ENCODE measurements at places on chromosomes 2 and 18.
A peak's percentile ranks its signal among the peaks of the same experiment; 100 is the strongest.

GRCh38 chr2:149690825-149691224 lies 103.2 kb upstream of the MMADHC start:
- no peak for DNase-seq

DNA sequence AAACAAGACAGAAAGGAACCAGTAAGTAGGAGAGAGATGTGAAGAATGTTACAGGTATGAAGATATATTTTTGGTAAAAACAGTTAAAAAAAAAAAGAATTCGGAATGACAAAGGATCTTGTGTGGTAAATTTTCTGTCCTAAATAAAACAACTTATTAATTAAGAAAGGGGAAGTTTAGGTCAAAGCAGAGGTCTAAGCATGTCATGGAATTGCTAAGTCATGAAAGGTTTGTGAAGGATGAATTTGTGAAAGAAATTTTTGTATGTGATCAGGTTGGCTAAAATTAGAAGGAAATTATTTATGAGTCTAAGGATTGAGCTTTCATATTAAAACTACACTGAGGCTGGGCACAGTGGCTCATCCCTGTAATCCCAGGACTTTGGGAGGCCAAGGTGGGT lies 11.1 kb upstream of the ALPG start:
- no peak for DNase-seq

DNA sequence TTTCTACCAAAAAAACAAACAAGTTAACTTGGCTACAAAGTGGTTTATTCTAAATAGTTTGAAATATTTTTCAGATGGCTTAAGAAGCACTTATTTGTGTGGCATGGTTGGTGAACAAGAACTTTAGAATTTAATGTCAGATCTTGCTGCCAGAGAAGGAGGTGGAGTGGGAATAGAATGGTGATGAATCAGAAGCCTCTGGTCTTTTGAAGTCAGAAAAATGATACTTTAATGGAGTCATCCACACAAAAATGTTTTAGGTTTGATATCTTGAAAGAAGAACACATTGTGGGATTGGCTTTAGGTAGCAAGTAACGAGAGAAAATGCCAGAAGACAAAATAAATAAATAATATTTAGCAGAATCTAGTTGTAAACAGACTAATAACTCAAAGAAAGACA lies 243.1 kb upstream of the FANCL start:
- no peak for DNase-seq

GRCh38 chr18:70464343-70465114 lies 175.7 kb downstream of the SOCS6 start:
- DNase-seq: peak; percentile 79

GRCh38 chr2:217893440-217893839 lies 109.4 kb downstream of the TNS1 start:
- no peak for DNase-seq

DNA sequence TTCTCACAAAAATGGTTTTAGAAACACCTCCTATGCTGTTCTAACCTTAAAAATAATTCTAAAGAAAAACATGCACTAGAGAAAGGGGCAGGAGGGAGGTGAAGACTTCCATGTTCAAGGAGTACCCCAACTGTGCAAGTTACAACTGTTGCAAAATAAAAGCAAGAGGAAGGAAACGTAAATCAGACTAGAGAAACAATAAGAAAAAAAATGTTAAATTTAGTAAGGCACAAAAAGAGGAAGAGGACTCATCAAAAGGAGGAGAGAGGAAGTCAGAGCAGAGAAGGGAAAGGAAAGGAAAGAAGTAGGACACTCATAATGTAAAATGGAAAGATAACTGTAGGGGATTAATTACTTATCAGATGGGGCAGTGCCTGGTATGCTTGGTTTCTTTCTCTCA lies 34.1 kb downstream of the RAPH1 start:
- no peak for DNase-seq

DNA sequence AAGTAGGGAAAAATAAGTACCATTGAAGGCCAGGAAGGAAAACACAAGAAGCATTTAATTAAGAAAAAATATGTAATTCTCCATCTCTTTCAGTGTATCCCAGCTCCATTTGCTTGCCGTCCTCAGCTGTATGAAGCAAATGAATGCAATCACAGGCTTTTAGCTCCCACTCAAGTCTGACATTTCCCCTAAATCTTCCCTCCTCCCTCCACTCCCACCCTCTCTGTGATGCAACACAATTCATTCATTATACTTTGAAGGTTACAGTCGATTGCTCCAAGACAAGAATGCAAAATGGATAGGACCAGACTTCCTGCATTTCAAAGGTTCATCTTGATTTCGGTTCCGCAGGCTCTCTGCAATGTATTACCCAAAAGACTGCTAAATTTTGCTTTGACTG lies 172.7 kb upstream of the SERPINE2 start:
- DNase-seq: no peak

DNA sequence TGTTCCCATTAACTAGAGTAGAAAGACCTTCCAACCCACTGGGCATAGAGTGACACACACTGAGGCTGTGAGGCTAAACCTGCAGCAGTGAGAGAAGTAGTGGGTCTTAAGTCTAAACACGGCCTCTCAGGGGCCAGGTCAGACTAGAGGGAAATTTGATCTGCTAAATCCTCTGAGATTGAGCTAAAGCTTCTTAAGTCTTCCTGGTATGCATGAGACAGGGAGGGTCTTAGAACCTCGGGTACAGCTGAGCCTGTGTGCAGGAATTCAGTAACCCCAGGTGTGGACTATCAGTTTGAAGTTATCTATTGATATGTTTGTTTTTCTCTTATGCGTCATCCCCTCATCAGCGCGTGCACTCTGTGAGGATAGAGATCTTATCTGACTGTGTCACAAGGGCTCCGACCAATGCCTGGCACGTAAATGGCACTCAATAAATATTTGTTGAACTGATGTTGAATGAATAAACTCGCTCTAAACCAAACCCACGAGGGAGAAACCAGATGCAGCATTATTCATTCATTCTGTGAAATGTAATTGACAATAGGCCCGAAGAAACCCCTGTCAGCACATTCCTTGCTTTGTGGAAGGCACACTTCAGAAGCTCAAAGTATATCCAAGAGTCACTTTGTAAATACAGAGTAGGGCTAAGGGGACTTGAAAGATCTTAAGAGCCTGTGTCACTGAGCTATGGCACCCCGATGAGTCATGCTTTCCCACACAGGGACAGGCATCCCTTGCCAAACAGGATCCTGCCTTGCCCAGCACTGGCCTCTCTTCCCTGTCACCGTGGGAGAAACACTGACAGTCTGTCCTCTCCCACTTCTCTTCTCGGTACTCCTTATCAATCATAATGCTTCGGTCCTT lies 21.7 kb upstream of the RAB10 start:
- DNase-seq: peak; percentile 72

GRCh38 chr18:70653671-70654070 lies 364.8 kb downstream of the SOCS6 start:
- DNase-seq: no peak
